Fibroblast of villous mesenchyme (primary cell): ENCODE measurements at places on chromosomes 16 and 17. TPM values are rescaled to one million over a fixed set of nuclear protein-coding genes. Genes with fewer than 3 reads are reported as not detected.

HLF gene
- total RNA-seq: not detected in 2 replicates

- DNase-seq: peak; percentile 77
Measured at GRCh38 chr17:77444984-77445759, 304.4 kb downstream of the SEC14L1 start.

DNA sequence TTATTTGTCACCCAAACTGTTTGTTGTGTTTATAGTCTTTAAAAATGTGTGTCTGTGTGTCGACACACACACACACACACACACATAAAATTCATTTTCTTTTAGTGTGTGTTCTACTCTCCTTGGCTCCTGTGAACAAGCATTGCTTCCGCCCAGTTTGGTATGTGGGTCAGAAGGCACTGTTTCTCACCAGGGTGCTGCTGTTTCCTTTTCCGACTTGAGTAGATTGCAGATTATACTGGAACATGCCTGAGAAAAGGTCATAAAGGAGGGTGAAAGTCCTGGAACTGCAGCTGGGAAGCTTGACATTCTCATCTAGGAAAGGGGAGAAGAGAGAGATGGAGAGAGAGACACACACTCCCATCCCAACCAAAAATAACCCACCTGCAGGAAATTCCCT lies 330.3 kb downstream of the BCAS3 start:
- DNase-seq: peak; percentile 54

- DNase-seq: peak; percentile 56
Measured at GRCh38 chr17:72446525-72447250, 325.9 kb downstream of the SOX9 start.

GRCh38 chr17:4144422-4144747 lies 1.4 kb downstream of the CYB5D2 start:
- no peak for DNase-seq

- DNase-seq: peak; percentile 77
Measured at GRCh38 chr17:64679710-64680216, 17.7 kb upstream of the SMURF2 start.

GRCh38 chr16:82917886-82918595 lies 291.3 kb downstream of the CDH13 start:
- DNase-seq: no peak

PRSS27 gene
- 0.86 and 0.97 TPM in 2 replicates for total RNA-seq

GRCh38 chr17:48244121-48244711 lies 136.7 kb downstream of the SNX11 start:
- DNase-seq: peak; percentile 41
